Thymus (tissue), 14 donors: ENCODE measurements at places on chromosomes 11 and 22.

GRCh38 chr11:34721646-34722045 lies 100.8 kb downstream of the EHF start:
- no peak for DNase-seq

DNA sequence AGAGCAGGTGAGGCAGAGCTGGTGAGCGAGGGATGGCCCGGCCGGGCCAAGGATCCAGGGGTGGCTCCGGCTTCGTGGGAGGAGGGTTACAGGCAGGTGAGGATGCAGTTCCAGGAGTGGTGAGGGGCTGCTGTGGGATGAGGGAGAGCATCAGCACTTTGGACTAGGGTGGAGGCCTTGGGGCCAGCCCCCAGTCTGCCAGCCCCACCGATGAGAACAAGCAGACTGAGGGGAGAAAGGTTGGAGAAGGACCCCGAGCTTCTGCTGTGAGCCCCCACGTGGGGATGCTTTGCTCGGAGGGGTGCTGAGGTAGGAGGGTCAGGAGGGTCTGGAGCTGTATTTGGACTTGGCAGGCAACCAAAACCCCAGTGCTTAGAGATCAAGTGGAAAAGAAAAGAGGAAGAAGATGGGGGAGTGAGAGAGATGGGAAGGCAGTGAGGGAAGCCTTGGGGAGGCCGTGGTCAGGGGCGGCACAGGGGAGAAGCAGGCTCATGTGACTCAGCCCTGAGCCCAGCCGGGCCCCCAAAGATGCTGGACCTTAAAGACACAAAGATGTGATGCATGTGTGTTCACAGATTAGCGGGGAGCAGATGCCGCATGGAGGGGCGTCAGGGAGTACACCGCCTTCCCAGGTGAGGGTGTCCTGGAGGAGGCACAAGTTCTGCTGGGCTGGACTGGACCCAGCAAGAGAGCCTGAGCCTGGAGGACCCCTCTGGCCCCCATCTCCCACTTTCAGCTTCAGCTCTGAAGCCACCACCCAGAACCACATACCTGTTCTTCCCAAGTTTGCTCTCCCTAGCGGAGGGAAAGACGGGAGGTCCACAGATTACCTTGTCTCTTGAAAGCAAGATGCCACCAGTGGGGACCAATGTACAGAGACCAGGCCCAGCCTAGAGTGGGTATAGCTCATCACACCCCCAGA lies 91.3 kb downstream of the CDKN1C start:
- no peak for DNase-seq

GRCh38 chr11:82855616-82856015 lies 44.6 kb downstream of the PRCP start:
- DNase-seq: no peak

DNA sequence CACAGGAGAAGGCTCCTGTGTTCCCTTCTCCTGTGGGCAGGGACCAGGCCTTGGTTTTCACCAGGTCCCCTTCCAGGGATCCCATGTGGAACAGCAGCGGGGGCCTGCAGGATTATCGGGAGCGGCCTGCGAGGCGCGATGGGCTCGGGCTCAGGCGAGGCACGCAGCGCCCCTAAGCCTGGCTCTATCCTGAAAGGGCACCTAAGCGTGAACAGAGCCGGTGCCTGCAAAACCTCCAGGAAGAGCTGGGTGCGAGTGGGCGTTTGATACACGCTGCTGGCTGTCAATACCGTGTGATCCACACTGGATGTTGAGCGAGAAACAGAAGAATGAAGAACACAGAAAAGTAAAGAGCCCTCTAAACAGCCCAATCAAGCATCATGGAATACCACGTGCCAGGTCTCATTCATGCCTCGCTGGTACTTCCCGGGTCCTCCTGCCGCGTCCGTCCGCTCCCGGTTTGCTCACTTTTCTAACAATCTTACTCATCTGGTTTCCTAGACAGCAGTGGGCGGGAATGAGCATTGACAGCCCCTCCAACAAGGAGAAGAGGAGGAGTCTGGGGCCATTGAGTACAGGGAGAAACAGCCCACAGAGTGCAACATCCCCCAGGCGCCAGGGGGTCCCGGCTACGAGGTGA lies 12.5 kb downstream of the OSBPL5 start:
- DNase-seq: no peak

DNA sequence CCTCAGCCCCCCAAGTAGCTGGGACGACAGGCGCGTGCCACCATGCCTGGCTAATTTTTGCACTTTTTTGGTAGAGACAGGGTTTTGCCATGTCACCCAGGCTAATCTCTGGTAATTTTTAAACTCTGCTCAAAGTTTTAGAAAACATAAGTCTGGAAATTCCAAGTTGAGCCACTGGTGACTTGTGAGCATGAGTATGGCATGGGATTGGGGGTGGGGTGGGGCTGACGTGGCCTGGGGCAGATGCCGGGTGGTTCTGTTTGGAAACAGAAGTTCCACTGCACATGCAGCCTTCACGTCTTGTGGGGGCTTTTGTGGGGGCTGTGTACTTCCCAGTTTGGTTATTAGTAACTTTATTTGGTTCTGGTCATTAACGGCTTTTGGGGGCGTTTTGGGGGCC lies 67.3 kb downstream of the PTPRJ start:
- no peak for DNase-seq

DNA sequence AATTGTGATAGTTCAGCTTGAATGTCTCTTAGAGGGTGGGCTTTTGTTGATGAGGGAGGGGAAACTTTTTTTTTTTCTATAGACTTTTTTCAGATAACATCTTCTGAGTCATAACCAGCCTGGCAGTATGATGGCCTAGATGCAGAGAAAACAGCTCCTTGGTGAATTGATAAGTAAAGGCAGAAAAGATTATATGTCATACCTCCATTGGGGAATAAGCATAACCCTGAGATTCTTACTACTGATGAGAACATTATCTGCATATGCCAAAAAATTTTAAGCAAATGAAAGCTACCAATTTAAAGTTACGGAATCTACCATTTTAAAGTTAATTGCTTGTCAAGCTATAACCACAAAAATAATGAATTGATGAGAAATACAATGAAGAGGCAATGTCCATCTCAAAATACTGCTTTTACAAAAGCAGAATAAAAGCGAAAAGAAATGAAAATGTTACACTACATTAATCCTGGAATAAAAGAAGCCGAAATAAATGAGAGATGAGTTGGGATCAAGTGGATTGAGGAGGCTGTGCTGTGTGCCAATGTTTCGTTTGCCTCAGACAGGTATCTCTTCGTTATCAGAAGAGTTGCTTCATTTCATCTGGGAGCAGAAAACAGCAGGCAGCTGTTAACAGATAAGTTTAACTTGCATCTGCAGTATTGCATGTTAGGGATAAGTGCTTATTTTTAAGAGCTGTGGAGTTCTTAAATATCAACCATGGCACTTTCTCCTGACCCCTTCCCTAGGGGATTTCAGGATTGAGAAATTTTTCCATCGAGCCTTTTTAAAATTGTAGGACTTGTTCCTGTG lies 3.9 kb downstream of the MALAT1 start:
- no peak for DNase-seq

GRCh38 chr11:28559492-28559891 lies 451.3 kb downstream of the METTL15 start:
- no peak for DNase-seq

GRCh38 chr11:133204158-133204557 lies 328.1 kb downstream of the OPCML start:
- DNase-seq: no peak

DNA sequence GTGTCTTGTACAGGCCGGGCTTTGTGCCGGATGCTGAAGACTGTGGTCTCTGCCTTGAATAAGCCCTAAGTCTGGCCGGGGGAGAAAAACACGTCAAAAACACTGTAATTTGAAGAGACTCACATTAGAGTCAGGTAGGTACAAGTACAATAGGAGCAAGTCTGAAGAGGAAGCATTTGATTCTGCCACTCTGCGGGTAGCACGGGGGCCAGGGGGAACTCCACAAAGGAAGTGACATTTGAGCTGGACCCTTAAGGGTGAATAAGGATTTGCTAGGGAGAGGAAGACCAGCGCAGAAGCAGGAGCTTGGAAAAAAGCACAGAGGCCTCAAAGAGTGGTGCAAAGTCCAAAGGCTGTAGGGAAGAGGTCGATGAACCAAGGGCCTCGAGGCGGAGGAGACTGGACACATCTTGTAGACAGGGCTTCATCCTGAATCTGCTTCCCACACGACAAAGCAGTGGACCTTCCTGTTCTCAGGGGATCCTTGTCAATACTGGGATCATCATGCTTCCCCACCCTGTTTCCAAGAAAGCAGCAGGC lies 38.7 kb downstream of the BUD13 start:
- DNase-seq: no peak

GRCh38 chr11:76625472-76626186 lies 44.9 kb downstream of the LRRC32 start:
- DNase-seq: no peak

DNA sequence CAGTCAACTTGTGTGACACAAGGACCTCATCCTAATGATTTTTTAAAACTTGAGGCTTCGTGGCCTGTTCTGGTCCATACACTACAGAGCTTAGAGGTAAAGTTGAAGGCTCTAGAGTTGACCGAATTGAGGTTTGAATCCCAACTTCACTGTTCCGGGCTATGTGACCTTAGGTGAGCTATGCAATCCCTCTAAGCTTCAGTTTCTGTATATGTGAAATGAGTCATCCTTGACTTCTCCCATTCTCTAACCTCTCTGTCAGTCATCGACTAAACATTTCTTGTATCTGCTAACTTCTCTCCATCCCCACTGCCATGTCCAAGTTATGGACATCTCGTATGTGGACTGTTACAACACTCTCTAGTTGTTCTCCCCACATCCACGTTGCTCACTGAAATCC lies 178.2 kb upstream of the TMEM45B start:
- no peak for DNase-seq

DNA sequence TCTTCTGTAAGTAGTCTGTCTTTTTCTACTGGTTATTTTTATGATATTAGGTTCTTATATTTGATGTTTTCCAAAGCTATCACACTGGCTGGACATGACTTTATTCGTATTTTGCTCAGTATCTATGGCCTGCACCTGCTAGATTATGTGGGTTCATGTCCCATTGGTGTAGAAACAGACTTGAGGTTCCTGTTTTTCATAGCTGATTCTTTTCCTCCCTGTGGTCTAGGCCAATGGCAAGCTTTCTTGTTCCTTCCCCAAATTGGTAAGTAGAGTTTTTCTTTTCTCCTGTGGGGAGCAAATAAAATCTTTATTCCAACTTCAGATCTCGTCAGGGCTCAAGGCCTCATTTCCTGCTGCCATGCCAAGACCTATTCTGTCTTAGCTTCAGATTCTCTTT lies 30.2 kb upstream of the SWAP70 start:
- DNase-seq: no peak

DNA sequence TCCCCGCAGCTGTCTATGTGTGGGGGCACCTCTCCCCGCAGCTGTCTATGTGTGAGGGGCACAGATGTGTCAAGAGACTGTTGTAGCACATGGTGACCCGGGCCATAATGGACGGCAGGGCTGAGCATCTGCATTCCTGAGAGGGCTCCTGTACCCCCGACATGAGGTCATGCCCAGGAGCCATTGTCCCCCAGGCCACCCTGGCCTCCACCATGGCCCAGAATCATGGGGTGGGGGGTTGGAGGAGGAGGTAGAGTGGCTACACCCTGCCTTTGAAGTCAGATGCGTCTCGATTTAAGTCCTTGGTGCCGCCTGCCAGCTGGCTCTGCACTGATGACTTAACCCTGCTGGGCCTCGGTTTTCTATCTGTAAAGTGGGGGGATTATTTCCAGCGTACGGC lies 49.1 kb downstream of the ARHGAP8 start:
- DNase-seq: no peak

- no peak for DNase-seq
Measured at GRCh38 chr11:69014898-69015549, 2.0 kb upstream of the MRGPRF start.

DNA sequence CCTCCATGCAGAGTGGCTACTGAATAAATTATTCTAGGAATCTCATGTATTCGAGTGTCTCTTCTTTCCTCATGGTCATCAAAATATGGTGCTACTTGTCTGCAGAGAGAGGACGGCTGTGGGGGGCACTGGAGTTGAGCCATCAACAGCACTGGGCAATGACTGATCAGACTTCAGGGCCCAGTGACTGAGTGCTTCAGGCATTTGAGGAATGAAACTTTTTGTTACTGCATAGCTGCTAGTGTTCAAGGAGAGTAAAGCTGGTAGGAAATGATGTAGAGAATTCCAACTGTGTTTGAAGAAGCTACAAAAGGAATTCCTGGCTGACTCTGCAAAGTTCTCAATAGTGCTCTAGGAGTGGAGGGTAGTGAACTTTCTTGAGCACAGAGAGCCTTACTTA lies 277.7 kb downstream of the CADM1 start:
- no peak for DNase-seq

GRCh38 chr11:65851083-65851579 lies 6.8 kb downstream of the CFL1 start:
- DNase-seq: no peak

- no peak for DNase-seq
Measured at GRCh38 chr11:44877571-44878497, 72.8 kb downstream of the TP53I11 start.
